ENCODE measurements at places on chromosomes 2 and 18. TPM values are rescaled to one million over a fixed set of nuclear protein-coding genes. Genes with fewer than 3 reads are reported as not detected.
A peak's percentile ranks its signal among the peaks of the same experiment; 100 is the strongest.

DNA sequence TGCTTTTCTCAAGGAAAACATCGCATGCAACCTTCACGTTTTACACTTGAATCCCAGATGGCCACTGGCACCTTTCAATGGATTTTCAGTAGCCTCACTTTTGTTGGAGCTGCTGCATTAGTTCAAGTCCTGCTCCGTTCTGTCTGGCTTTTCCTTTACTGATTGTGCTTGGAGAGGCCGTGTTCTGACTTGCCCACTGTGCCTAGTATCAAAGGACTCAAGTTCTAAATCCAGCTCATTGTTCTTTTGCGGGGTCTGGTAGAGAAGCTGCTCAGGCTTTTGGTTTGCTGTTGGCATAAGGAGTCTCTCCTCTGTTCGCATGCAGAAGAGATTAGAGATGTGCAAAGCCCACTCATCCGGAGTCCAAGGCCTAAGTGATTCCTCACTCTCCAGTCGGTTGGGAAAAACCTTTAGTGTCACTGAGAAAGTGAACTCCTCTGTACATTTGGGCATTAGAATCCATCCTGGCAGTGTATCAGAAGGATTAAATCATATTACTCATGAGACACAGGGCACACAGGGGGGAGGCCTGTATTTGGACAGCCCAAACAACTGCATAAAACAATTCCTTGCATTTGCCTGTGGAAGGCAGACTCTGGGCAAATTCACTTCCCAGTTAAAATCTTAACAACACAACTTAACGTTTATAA lies 69.7 kb downstream of the NCK2 start:
- DNase-seq: no peak

- no peak for DNase-seq
Measured at GRCh38 chr2:24621779-24622538, 130.9 kb downstream of the NCOA1 start.

- DNase-seq: no peak
Measured at GRCh38 chr2:143296089-143296488, 166.9 kb downstream of the ARHGAP15 start.

DNA sequence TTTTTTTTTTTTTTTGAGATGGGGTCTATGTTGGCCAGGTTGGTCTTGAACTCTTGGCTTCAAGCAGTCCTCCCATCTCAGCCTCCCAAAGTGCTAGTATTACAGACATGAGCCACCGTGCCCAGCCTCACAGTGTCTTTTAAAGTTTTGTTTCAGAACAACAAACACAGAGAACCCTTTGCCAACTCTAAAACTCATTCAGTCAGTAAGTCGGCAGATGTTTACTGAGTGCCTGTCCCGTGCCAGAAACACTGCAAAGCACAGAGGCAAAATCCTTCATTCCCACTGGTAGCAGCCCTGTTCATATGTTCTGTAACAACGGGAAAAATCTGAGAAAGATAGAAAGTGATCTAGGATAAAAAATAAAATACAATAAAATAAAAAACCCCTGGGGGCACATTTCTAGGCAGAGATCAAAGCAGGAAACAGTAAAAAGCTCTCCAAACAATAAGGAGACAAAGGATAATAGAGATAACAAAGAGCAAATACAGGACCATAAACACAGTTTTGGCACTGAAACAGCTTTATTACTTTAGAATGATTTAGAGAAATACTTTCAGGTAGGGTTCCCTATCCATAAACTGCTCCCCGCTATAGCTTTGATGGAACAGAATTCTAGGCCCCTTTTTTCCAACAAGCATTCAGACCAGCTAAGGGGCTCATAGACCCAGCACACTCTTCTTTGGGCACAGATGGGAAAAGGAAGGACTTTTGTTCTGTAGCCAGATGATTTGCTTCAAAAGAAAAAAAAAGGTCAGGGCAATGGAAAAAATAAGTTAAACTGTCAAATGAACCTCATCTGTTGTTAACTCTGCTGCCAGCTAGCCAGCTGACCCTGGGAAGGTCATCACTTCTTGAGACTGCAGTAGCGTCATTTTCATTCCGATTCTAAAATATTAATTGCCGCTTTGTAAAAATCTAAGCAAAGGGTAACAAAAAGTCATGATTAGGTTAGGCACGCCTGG lies 212.3 kb downstream of the CDH20 start:
- no peak for DNase-seq

DNA sequence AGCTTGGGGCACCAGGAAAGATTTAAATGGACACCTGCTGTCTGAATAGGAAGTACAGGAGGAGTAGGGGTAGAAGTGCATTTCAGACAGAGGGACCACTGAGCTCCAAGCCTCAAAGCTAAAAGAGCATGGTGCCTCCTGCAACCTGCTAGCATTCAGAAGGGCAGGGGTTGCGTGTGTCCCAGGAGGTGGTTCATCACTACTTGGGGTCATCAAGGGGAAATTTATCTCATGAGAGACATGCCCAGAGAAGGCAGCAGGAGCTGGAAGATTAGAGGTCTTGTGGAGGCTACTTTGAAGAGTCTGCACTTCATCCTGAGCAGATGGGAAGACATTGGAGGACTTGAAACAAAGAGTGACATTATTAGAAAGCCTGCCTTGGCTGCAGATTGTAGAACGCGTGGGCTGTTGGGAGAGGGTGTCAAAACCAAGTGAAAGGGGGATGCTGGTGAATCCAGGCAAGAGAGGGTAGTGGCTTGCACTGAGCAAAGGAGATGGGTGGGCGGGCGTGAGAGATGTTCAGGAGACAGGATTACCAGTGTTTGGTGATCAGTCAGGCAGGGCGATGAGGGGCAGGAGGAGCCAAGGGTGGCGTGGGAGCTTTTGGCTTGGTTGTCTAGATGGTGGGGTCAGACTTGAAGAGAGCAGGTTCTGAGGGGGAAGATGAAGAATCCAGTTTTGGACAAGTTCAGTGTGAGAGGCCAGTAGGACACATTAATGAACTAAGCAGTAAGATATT lies 154.0 kb downstream of the DYSF start:
- DNase-seq: no peak

- DNase-seq: peak; percentile 95
Measured at GRCh38 chr18:2515908-2516625, 55.2 kb downstream of the METTL4 start.

DNA sequence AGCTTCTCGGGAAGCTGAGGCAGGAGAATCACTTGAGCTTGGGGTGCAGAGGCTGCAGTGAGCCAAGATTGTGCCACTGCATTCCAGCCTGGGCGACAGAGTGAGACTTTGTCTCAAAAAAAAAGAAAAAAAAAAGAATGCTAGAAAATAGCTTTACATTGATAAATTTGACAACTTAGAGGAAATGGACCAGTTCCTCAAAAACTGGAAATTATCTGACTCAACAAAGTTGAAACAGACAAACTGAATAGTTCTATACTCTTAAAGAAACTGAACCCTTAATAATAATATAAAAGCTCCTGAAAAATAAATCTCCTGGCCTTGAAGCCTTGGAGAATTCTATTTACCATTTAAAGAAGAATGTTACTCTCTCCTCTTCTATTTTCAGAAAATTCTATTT lies 151.0 kb upstream of the BCL2L11 start:
- no peak for DNase-seq

IL1RL1 gene
- not detected for polyA plus RNA-seq

VWC2L gene
- polyA plus RNA-seq: not detected

GAD1 gene
- polyA plus RNA-seq: not detected

OSR1 gene
- 48.0 TPM for polyA plus RNA-seq

SCRN3 gene
- polyA plus RNA-seq: 8.0 TPM
